MG63 (cell line): ENCODE measurements at places on chromosomes 7 and 10.

- peak; percentile 3 for DNase-seq
Observed at GRCh38 chr10:58023341-58024073, 244.2 kb downstream of the IPMK start.

DNA sequence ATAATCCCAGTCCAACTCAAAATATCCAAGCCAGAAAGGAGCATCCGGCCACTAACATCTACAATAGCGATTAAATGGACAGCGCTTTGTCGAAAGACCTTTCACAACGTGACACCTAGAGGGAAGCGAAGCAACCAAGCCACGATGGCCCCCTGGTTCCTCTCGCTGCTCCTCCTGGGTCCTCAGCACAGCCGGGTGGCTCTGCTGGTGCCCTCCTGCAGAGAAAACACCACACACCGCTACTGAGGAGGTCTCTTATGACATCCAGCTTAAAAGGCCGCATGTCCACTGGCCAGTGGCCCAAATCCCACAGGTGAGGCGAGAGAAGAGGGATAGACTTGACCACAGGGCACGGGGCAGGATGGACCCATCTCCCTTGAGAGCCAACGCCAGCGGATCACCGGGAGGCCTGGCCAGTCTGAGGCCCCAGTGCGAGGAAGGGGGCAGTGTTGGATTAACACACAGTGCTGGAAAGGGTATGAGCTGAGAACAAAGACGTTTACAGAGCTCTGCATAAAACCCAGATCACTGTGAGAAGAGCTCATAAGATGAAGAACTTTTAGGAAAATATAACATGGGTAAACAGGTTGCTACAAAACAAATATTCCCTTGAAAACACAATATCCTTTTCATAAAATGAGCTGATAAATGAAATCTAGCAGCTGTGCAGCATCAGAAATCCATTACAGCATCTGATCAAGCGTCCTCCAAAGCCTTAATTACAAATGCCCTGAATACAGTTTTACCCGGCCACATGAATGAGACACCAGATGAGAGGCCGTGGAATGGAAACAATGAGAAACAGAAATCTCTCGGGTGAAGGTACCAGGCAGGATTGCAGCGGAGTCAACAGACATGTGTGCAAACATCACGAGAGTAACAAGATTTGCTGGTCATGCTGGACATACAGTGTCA lies 236.7 kb downstream of the DIP2C start:
- no peak for DNase-seq

DNA sequence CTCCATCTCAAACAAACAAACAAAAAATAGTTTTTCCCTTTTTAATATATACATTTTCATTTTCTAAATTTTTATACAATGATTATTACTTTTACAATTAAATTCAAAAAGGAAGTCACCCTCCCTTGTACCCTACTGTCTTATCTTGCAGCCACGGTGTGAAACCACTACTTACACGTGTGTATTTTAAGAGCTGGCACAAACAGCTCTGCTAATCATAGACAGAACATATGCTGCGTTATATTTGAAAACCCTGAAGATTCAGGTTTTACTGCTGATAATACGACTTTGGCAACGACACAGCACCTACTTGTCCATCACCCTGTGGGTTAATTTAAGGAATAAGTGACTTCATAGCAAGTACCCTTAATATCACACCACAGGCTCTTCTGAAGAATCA lies 991 bp downstream of the ANKRD61 start:
- DNase-seq, result no peak

- DNase-seq, result no peak
Observed at GRCh38 chr10:44898665-44899064, 12.5 kb upstream of the TMEM72 start.

DNA sequence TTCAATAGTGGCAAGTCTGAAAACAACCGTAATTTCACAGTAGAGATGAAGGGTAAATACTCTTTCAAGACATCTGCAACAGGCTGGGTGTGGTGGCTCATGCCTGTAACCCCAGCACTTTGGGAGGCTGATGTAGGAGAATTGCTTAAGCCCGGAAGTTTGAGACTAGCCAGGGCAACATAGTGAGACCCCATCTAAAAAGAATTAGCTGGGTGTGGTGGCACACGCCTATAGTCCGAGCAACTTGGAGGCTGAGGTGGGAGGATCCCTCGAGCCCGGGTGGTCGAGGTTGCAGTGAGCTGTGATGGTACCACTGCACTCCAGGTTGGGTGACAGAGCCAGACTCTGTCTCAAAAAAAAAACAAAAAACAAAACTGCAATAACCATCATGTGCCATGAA lies 71.8 kb downstream of the PFKFB3 start:
- DNase-seq, result no peak

DNA sequence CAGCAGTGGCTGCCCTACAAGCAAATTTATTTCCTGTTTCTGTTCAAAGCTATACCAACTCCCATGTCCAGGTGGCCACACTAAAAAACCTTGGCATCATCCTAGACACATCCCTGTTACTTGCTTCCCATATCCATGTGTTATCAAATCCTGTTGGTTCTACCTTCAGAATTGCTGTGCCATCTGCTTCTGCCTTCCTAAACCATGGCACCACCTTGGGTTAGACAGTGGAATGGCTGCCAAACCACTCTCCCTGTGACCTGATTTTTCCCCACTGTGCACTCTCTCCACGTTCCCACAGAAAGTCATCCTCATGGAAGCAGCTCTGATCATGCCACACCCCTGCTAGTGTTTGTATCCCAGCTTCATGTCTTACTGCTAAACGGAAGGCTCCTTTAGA lies 697.6 kb upstream of the GALNT17 start:
- DNase-seq, result no peak

GRCh38 chr10:122054048-122055025 lies 65.4 kb downstream of the TACC2 start:
- DNase-seq, result peak; percentile 25

- DNase-seq, result no peak
Observed at GRCh38 chr10:4068629-4069028, 283.6 kb upstream of the KLF6 start.

DNA sequence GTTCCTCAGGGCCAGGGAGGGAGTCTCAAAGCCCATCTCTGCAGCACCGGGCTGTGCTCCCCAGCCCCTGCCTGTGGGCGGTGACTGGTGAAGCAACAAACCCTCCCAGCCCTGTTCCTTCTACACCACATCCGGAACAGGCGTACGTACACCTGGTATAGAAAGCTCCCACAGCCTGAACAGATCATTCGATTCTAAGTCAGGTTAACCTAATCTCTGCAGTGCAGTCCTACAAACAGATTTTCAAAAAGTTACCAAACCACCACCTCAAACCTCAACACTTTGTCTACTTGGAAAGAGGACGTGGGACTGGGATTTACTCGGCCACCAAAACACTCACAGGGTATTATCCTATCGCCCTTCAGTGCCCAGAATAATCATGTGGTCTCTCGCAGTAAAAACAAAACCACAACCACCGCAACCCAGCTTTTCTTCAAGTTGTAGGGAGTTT lies 238.4 kb downstream of the DIP2C start:
- no peak for DNase-seq

DNA sequence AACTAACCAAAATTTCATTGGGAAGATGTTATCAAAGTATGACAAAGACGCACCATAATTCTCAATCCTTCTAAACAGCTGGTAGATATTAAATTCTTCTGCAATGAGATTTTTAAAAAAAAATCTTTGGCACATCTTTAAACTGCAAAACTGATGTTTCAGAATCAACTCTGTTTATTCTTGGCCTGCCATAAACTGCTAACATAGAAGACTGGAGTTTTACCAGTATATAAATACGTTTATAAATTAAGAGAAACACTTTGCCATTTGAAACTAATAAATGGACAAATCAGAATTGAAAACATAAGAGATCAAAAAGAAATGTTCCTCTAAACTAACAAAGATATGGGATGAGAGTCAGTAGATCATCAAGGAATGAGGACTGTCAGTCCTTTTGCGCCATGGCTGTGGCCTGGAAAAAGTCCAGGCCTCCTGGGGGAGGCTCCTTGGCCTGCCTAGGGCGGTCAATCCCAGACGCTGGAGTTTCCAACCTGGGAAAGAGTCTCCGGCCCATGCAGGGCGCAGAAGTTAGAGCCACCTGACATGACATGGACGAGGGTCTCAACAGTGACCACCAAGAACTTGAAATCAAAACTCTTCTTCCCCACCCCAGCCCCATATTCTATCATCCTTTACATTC lies 34.2 kb upstream of the NEBL start:
- DNase-seq, result no peak

- DNase-seq, result no peak
Observed at GRCh38 chr10:92989250-92989649, 71.3 kb upstream of the CYP26C1 start.

GRCh38 chr10:43427166-43427825 lies 9.6 kb upstream of the ZNF487 start:
- DNase-seq, result no peak

DNA sequence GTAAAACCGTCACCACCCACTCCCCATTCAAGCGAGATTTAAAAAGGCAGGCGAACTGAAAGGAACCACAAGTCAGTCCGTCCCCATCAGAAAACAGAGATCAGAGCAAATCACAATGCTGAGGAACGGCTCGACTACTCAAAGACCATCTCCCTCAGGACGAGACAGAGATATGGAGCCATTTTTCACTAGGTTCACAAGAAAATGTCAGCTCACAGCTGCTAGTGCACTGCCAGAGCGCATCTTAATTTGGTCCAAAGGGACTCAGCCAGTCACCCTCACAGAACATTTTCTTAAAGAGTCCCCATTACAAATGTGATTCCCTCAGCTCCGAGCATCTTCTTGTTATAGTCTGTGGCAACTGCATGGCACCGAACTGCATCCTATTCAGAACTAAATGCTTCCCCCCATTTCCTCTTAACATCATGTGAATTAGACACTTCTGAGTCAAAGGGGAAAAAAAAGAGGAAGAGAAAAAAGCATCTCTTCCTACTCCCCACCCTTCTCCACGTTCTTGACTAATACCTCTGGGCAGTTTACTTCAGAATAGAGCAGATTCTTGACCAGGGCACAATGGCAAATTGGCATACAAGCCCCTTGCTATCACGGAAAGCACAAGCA lies 683.9 kb downstream of the MAGI2 start:
- no peak for DNase-seq
